Midbrain (tissue), 1 donor: ENCODE measurements at places on chromosomes 6 and 20.

GRCh38 chr6:167825332-167826229 lies 1.1 kb upstream of the AFDN start:
- peak; percentile 22 for DNase-seq

DNA sequence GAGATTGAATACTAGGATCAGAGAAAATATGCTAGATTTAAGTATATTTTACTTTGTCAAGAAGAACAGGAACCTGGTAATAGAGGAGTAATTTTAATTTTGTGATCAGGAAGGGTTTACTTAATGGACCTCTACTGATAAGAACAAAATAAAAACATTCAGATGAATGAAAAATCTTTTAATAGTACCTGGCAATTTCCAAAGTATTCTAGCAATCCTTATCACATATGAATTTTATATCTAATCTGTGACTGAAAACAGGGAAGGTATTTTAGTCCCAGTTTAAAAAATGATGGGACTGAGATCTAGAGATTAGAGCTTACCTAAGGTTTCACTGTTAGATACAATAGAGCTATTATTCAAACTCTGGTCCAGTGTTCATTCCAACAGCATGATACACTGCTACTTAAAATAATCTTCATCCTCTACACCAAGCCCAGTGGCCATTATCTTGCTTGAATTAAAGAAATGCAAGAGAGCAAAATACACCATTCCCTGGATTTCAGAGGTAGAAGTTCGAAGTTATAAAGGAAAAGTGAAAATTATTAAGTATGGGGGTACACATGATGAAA lies 13.5 kb downstream of the SLC17A5 start:
- DNase-seq, result no peak

DNA sequence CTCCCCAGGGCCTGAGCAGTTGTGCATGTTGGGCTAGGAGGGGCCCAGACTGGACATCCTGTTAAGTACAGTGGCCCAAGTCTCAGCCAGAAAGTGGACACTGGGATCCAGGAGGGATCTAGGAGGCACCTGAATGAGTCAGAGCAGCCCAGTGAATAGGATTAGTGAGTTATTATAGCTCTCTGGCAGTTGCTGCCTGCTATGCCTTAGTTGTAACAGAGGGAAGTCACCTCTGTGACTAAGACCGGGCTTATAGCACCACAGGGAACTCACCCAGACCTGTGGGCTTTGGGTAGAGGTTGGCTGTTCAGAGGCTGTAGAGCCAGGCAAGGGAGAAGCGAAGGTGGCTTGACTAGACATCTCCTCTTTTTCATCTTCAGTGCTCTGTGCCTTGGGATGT lies 39.0 kb upstream of the AAR2 start:
- DNase-seq, result no peak

GRCh38 chr6:24721461-24722215 lies 2.7 kb upstream of the C6orf62 start:
- peak; percentile 95 for DNase-seq

GRCh38 chr20:44160133-44160532 lies 26.9 kb downstream of the JPH2 start:
- no peak for DNase-seq

DNA sequence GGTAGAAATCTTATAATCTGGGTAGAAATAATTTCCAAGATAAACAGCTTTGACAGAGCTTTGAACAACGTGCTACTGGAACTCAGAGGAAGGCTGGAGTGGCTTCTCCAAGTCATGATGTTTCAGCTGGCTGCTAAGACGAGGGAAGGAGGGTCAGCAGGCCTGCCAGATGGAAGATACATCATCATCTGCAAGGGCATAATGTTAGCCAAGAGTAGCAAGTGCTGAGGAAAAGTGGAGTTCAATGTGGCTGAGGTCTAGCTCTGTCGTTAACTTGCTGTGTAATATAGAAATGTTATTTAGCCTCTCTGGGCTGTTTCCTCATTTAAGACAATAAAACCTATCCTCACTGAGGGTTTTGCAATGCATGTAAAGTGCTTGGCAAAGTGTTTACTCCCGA lies 35.1 kb downstream of the RGS17 start:
- no peak for DNase-seq

DNA sequence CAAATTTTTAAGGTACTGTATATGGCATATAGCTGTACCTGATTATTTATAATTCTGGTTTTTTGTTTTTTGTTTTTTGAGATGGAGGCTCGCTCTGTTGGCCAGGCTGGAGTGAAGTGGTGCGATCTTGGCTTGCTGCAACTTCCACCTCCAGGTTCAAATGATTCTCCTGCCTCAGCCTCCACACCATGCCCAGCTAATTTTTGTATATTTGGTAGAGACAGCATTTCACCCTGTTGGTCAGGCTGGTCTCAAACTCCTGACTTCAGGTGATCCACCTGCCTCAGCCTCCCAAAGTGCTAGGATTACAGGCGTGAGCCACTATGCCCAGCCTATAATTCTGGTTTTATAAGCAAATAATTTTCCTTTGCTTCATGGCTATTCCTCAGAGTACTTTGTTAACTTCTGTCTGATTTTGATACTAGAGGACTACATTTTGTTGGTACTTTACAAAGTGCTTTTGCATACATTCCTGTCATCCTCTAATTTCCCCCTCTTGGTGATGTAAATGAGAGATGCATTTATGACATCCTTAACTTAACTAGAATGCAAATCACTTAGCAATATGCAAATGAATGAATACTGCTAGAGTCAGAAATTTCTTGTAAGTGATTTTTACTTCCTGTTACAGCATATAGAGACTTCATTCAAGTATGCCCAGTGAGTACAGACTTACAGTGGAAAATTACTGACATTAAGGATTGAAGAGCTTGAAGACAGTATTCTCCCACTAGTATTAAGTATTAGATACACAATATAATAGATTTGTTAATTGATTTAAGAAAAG lies 35.7 kb upstream of the ARID1B start:
- DNase-seq, result no peak

- no peak for DNase-seq
These were observed 6.1 kb upstream of the TREML4 start for GRCh38 chr6:41222045-41222444.

DNA sequence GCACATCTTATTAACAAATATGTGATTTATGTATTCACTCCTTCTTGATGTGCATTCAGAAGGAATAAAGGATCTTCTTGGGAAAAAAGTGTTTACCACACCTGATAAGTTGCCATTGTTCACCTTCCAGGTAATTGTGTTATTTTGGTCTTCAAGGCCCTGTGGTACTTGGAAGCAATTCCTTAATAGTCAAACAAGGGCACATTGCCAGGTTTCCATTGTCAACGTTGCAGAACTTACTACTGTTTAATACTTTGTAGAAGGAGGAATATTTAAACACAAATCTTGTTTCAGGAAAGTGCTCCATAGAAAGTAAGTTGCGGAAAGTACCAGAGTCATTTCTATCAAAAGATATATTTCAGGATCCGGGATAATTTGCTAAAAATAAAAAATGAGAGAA lies 129.5 kb upstream of the SGK1 start:
- DNase-seq, result no peak

DNA sequence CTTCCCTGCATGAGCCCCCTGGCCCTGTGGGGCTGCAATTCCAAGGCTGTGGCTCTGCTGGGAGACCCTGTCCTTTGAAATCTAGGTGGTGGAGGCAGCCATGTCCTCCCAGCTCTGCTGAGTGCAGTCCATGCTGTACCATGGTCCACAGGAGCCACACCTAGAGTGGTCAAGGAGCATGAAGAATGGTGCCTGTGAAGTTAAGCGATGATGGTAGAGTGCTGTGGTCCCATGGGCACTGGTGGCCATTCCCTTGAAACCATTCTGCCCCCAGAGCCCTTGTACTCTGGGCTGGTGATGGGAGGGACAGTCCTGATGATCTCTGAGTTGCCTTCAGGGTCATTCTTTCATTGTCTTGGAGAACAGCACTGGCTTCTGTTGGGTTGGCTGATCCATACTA lies 55.3 kb downstream of the EFCAB8 start:
- no peak for DNase-seq

DNA sequence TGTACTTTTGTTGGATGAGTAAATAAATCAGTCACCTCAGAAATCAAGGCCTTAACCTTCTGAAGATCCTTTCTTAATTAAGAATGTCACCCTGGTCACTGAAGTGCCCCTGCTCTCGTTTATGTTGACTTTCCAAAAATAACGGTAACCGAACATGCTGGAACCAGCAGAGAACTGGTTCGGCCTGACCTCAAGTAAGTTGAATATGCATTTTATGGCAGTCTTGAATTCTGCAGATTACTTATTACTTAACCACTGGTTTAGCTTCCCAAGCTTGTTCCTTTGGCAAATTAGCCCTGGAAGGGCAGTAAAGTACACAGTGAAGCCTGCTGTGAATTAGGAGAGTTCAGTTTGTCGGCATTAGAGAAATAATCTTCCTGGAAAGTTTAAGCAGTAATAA lies 12.2 kb downstream of the MAPRE1 start:
- no peak for DNase-seq

DNA sequence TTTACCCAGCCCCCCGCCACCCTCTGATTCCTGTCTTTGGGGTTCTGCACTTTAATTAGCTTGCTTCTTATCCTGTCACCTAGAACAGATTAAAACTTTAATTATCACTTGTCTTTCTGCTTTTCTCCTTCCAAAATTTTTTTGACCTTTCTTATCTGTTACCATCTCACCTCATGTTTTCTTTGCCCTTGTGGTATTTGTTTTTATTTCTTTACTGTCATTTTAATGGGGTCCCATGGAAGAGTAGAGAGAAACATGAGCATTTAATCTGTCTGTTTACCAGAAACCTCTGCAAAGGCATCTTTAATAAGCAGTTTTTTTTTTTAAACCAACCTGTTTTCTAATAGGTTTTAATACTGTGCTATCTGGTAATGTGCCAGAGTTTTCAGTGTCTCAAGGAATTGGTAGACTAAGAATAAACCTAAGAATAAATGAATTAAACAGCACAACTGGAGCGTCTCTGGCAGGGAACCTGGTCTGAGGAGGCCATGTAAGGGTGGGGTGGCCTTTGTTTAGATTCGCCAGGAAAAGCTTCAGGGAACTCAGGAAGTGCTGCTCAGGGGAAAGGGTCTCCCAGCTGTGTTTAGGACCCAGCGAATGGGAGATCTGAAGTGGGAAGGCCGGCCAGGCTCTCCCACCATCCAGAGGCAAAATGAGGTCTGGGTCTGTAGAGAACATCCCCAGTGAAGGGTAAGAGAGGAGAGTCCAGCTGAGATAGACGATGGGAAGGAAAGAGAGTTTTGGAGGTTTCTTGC lies 69.8 kb downstream of the ARID1B start:
- no peak for DNase-seq

DNA sequence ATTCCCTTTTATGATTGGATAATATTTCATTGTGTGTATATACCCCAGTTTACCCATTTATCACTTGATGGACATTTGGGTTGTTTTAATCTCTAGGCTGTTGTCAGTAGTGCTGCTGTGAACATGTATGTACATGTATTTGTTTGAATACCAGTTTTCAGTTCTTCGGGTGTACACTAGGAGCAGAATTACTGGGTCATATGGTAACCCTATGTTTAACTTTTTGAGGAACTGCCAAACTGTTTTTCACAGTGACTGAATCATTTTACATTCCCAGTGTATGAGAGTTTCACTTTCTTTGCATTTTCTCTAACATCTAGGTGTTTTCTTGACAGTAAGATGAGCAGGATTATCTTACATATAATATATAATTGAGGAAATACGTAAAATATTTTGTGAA lies 44.7 kb upstream of the ADIG start:
- DNase-seq, result no peak

GRCh38 chr6:37840940-37841300 lies 21.4 kb downstream of the ZFAND3 start:
- DNase-seq, result no peak

- DNase-seq, result no peak
These were observed 10.5 kb downstream of the SYTL3 start for GRCh38 chr6:158660333-158660754.

DNA sequence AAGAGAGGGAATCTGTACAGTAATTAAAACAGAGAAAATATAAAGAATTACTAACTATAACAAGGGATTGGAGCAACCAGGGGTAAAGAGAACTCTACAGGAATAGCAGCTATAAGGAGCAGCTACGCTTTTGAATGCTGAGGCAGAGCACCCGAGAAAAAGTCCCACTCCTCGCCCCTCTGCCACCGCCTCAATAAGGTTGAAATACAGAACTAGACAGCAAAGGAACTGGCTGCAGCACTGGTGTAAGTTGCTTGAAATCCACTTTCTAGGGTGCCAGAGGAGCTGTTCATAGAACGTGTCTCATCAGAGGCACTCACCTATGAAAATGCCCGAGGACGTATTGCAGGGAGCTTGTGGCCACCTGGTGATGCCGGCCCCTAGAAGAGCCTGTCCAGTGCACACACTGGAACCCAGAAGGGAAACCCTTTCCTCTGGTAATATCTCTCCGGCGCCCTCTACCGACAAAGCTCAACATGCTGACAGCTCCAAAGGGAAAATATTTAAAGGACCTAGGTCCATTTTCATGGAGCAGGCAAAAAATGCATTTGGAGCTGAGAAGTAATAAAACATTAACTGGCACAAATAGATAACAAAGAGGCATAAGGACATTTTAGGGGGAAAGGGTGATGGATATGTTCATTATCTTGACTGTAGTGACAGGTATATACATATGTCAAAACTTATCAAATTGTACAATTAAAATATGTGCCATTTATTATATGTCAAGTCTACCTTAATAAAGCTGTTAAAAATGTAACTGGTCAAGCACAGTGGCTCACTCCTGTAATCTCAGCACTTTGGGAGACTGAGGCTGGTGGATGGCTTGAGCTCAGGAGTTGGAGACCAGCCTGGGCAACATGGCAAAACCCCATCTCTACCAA lies 137.4 kb upstream of the HDAC2 start:
- DNase-seq, result peak; percentile 83

DNA sequence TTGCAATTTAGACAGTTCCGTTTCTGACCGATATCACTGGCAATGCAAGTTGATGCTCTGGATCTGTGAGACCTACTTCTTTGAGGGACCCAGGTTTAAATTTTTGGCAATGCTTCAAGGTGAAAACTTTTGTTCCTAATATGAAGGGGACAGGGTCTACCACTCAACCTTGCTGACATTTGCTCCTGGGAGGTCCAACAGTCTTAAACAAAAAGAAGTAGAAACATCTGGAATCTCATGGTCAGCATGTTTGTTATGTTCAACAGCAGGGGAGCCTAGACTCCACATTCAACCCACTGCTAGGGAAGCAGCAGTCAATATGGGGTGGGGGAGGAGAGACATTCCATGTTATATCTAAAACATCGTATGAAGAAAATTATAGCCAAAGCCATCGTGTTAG lies 196.4 kb downstream of the SIM1 start:
- no peak for DNase-seq

- no peak for DNase-seq
These were observed 15.1 kb upstream of the CCR6 start for GRCh38 chr6:167107787-167108186.
